ENCODE measurements at places on chromosomes 3 and 15. TPM values are rescaled to one million over a fixed set of nuclear protein-coding genes. Genes with fewer than 3 reads are reported as not detected.

DNA sequence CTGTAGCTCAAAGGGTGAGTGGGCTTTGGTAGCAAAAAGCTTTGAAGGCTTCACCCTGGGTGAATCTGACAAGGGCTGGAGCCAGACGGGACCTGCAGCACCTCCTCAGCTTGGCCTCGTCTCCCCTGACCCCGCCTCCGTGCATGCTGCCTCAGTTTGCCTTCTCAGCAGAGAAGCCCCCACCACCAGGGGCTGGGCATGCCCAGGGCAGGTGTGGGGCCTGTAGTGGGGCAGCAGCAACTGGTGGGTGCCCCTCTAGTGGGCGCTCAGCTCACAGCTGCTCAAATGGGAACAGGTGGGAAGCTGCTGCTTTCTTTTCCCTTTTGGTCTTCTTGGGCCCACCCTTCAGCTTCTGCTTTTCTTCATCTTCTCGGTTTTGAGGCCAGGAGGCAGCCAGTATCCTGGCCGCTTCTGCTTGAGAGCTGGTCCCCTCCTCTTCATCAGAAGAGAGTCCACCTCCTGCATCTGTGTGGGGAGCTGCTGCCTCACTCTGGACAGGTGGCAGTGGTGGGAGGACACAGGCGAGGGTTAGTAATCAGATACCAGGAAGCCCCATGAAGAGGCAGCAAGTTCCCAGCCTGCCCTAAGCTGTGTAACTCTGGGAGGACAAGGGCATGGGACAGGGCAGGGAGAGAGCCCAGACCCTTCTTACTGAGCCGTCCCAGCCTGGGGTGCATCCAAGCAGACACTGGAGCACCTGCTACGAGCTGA is 21.0 kb downstream of the TMEM43 start:
- H3K27me3 ChIP-seq: no peaks in the 10 kb centered on the region
- H3K36me3 ChIP-seq: peaks cover 26% of the 10 kb centered on the region
- H3K4me3 ChIP-seq: no peak overlapping the region

- H3K4me3 ChIP-seq: peak overlapping the region; percentile 98
- no peaks in the 10 kb centered on the region for H3K27me3 ChIP-seq
- peak; percentile 44 for DNase-seq
Observed at GRCh38 chr3:101676216-101676764, 642 bp downstream of the ZBTB11 start.

DNA sequence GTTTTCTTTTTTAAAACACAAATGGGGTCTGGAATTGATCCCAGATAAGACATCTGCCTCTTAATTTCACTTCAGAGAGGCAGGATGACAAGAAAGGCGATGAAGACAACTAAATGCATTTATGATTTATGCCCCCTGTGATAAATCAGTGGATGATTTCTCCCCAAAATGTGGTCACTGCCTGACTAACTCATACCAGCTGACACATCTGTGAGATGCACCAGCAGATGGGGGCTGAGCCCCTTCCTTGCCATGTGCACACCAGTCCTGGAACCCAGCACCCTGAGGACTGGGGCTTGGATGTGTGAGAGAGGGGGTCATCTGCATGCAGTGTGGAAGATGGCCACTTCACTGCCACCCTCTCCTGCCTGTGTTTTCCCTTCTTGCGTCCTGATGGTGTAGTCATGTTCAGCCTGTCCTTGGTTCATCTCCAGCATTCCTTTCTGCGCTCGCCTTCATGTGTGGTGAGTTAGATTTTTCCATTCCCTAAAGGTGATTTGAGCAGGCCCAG is 264.3 kb downstream of the LRTM1 start:
- no peak overlapping the region for H3K27ac ChIP-seq
- H3K36me3 ChIP-seq: no peaks in the 10 kb centered on the region
- H3K4me3 ChIP-seq: no peak overlapping the region

The SLC24A5 gene
- polyA plus RNA-seq: not detected

DNA sequence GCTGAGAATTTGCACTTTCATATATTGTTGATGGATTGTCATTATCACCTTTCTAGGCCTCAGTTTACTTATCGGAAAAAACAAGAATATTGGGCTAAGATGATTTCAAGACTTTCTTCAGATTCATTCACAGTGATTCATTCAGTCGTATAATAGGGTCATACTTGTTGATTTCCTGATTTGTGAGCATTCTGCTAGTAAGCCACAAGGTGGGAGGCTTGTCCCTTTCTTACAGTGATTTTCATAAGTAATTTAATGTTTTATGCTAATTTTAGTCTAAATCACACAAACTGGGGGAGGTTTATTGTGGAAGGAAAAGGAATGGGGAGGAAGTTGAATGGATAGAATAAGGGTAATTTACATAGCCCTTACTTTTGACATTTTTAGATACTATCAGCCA is 126.8 kb upstream of the GOLGA6L4 start:
- H3K27me3 ChIP-seq: no peaks in the 10 kb centered on the region
- H3K4me3 ChIP-seq: no peak overlapping the region
- no peaks in the 10 kb centered on the region for H3K4me1 ChIP-seq

- no peaks in the 10 kb centered on the region for H3K36me3 ChIP-seq
- no peak overlapping the region for H3K4me3 ChIP-seq
Observed at GRCh38 chr3:107206945-107207344, 170.3 kb upstream of the CCDC54 start.

The VPS39 gene
- 29.9 TPM for polyA plus RNA-seq

DNA sequence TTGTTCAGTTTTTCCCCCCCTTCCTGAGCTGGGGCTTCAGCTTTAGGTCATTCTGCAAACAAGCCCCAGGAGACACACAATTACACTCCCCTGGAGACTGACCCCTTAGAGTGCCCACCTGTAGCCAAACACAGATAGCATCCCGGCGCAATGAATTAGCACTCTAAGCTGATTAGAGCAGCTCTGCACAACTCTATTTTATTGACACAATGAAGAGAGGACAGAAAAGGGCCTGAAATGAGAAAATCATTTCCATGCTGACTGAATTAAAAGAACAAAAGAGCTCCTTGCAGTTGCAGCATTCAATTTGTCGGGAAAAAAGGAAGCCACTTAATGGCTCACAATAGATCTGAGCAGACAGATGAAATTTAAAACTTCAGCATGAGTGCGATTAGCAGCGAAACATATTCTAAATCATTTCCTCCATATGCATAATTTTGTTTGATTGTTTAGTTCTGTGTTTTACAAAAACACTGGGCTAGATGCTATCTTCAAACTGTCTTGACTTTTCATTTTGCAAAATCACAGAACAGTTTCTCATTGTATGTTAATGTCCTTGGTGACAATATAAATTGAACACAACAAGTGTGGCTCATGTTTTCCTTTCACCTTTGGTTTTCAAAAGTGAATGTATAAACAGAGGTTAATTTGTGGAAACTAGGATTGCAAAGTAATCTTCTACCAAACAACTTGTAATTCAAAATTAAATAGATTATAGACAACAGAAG is 308.6 kb downstream of the MECOM start:
- no peaks in the 10 kb centered on the region for H3K27me3 ChIP-seq
- no peak overlapping the region for H3K4me3 ChIP-seq
- H3K27ac ChIP-seq: no peak overlapping the region
- DNase-seq: no peak
- H3K36me3 ChIP-seq: no peaks in the 10 kb centered on the region

The SAMMSON gene
- not detected for polyA plus RNA-seq

The A4GNT gene
- polyA plus RNA-seq: not detected

GRCh38 chr3:17430582-17430981 is 311.8 kb downstream of the TBC1D5 start:
- DNase-seq: no peak
- no peaks in the 10 kb centered on the region for H3K36me3 ChIP-seq
- no peak overlapping the region for H3K27ac ChIP-seq
- H3K4me3 ChIP-seq: no peak overlapping the region

GRCh38 chr15:43918717-43919116 is 91.9 kb downstream of the WDR76 start:
- no peaks in the 10 kb centered on the region for H3K27me3 ChIP-seq
- H3K4me1 ChIP-seq: peaks cover 11% of the 10 kb centered on the region
- peaks cover 6% of the 10 kb centered on the region for H3K36me3 ChIP-seq
- no peak for DNase-seq

GRCh38 chr3:112504123-112504522 is 4.9 kb upstream of the BTLA start:
- H3K4me3 ChIP-seq: no peak overlapping the region
- no peak overlapping the region for H3K27ac ChIP-seq
- no peaks in the 10 kb centered on the region for H3K36me3 ChIP-seq
- no peak for DNase-seq

The ACAA1 gene
- polyA plus RNA-seq: 125 TPM

DNA sequence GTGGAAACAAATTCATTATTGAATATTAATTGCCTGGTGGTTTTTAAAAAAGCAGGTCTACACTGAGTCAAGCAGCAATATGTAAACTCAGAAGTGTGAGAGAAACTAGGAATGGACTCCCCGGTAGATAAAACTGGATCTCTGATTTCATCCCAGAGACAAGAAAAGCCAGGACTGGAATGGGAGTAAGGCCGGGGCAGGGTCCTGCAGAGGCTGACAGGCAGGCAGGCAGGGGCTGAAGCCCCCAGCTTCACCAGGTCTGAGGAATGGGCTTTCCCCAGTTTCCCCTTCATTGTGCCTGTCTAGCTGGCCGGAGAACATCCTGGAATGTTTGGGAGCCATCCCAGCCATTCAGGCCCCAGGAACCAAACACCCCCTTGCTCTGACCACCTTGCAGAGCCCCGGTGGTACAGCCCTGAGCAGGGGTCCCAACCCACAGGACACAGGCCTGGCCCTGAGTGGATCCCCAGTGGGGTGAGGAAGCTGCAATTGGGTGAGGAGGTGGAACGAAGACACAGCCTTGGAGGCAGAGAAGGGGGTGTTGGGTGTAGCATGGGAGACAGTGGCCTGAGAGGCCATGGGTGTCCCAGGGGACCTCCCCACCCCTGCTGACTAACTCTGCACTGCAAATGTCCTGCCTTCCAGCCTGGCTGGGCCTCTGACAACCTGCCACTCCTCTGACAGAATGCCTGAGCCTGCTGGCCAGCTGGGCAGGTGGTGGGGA is 31.7 kb upstream of the XYLB start:
- no peaks in the 10 kb centered on the region for H3K4me1 ChIP-seq
- DNase-seq: no peak
- H3K27me3 ChIP-seq: peaks cover 4% of the 10 kb centered on the region
- no peaks in the 10 kb centered on the region for H3K36me3 ChIP-seq

The TGM5 gene
- polyA plus RNA-seq: 0.23 TPM

- peak overlapping the region; percentile 85 for H3K27ac ChIP-seq
- no peaks in the 10 kb centered on the region for H3K36me3 ChIP-seq
- peak; percentile 90 for DNase-seq
- no peak overlapping the region for H3K4me3 ChIP-seq
- H3K27me3 ChIP-seq: no peaks in the 10 kb centered on the region
Observed at GRCh38 chr3:30597131-30597768, 9.2 kb upstream of the TGFBR2 start.

GRCh38 chr3:10426346-10427220 is 78.8 kb downstream of the ATP2B2 start:
- no peak overlapping the region for H3K27ac ChIP-seq
- peaks cover 9% of the 10 kb centered on the region for H3K27me3 ChIP-seq
- no peaks in the 10 kb centered on the region for H3K36me3 ChIP-seq
- H3K4me3 ChIP-seq: no peak overlapping the region

DNA sequence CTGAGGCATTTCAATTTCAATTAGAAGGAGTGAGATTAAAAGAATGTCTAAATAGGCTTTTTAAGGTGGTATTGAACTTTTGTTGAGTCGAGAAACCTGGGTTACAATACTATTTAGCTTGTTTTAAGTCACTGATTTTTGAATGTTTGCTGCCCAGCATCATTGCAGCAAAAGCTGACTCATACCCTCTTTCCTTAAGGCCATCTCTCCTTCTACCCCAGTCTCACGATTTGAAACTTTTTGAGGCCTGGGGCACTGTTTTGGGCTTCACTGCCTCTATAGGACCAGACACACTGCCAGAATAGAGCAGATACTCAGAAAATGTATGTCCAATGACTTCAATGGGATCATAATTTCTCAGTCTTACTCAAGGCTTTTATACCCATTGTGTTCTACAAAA is 319.6 kb upstream of the TGFBR2 start:
- H3K36me3 ChIP-seq: no peaks in the 10 kb centered on the region
- H3K4me3 ChIP-seq: no peak overlapping the region
- no peaks in the 10 kb centered on the region for H3K27me3 ChIP-seq
- H3K27ac ChIP-seq: peak overlapping the region; percentile 56

The CYP1A1 gene
- polyA plus RNA-seq: 4.8 TPM

GRCh38 chr3:40720863-40721262 is 196.1 kb downstream of the ZNF621 start:
- no peak overlapping the region for H3K4me3 ChIP-seq
- H3K27me3 ChIP-seq: no peaks in the 10 kb centered on the region

GRCh38 chr15:92130906-92131305 is 262.8 kb upstream of the ST8SIA2 start:
- H3K27me3 ChIP-seq: no peaks in the 10 kb centered on the region
- H3K36me3 ChIP-seq: peaks cover 13% of the 10 kb centered on the region

DNA sequence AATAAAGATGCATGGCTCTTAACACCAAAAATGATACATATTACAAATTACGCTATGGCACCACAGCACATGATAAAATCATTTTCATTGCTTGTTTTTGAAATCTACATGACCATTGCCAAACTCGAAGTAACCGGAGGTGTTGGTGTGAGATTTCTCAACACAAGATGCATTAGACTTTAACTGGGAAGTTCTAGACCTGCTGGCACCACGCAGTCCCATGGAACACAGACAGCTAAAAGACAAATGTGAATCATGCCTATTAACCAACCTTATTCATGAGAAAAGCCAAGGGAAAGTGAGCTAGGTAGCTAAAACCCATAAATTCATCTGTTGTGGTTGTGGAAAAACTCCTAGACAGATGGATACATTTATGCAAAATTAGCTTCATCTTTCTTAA is 595.4 kb downstream of the FOXP1 start:
- H3K36me3 ChIP-seq: peaks cover 2% of the 10 kb centered on the region
- H3K4me1 ChIP-seq: peaks cover 18% of the 10 kb centered on the region
- no peak for DNase-seq
- H3K4me3 ChIP-seq: no peak overlapping the region
- H3K27ac ChIP-seq: no peak overlapping the region

The OSTN gene
- polyA plus RNA-seq: not detected

GRCh38 chr3:74520895-74521294 is 93.6 kb downstream of the CNTN3 start:
- no peaks in the 10 kb centered on the region for H3K36me3 ChIP-seq
- H3K27me3 ChIP-seq: no peaks in the 10 kb centered on the region
- DNase-seq: no peak
- no peaks in the 10 kb centered on the region for H3K4me1 ChIP-seq
- no peak overlapping the region for H3K4me3 ChIP-seq
- H3K27ac ChIP-seq: no peak overlapping the region

The GOLGA8G gene
- not detected for polyA plus RNA-seq

DNA sequence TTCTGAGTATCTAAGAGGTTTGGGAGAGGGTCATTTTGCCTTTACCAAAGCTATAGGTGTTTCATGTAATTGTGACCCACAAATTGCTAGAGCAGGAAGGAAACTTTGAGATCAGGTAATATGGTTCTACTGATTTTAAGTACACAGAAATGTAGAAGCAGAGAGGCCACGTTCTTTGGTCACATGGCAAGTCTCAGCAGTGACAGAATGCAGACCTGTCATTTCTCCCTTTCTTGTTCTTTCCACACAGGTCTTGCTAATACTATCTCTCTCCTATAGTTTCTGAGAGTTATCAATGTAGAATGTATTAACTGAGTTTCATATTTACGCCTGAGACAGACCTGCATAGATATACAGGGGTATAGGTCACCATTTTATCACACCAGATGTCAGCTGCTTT is 10.9 kb upstream of the RTP1 start:
- no peak overlapping the region for H3K4me3 ChIP-seq
- H3K27me3 ChIP-seq: no peaks in the 10 kb centered on the region
- H3K4me1 ChIP-seq: peaks cover 28% of the 10 kb centered on the region
- no peak overlapping the region for H3K27ac ChIP-seq

- DNase-seq: no peak
- no peaks in the 10 kb centered on the region for H3K4me1 ChIP-seq
- H3K36me3 ChIP-seq: no peaks in the 10 kb centered on the region
- no peak overlapping the region for H3K4me3 ChIP-seq
- H3K27me3 ChIP-seq: peaks cover 3% of the 10 kb centered on the region
Observed at GRCh38 chr15:68415061-68415460, 16.9 kb downstream of the ITGA11 start.

All from keratinocyte (primary cell).